ENCODE measurements at places on chromosomes 1 and 21.

GRCh38 chr1:10629816-10630571, 155.2 kb downstream of the PEX14 start:
- DNase-seq: no peak

GRCh38 chr21:46549650-46550049, 55.2 kb downstream of the S100B start:
- no peak for DNase-seq

- DNase-seq: no peak
These were observed 45.3 kb downstream of the TIAM1 start for GRCh38 chr21:31298618-31299269.

DNA sequence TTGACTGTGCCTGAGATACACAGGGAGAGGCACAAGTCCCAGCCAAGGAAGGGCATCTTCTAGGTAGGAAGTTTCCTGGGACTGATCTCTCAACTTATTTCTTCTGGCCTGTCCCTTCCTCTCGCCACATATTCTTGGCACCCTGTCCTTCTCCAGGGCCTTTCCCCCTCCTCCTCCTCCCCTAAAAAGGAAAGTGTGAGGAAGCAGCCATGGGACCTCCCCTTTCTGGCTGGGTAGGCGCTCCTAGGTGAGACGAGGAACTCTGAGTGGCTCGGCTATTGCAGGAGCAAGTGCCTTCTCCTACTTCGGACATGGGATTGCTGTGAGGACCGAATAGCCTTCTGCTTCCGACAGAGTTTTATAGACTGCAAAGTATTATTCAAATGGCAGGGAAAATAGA, 15.5 kb upstream of the MTARC2 start:
- no peak for DNase-seq

DNA sequence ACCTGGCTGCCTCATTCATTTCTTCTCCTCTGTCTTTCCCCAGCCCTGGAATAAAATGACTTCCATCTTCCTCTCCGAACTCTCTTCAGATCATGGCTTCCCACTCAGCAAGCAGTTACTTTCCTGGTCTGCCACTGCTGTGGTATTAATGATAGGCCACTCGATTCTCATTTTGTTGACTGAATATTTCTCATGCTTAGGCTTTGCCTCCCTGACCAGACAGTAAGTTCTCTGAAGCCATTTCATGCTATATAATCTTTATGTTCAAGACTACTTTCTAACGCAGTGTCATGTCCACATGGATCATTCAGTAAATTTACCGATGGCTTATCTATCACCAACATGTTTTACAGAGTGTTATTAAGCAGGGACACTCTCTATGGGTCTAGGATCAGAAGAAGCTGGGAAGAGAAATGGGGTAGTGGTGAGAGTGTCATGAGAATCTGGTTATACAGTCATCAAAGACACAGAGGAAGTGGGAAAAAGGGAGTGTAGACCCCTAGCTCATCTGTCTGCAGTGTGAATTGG, 20.6 kb downstream of the RUNX1 start:
- no peak for DNase-seq

GRCh38 chr1:70003211-70003908, 202.0 kb downstream of the LRRC40 start:
- no peak for DNase-seq

DNA sequence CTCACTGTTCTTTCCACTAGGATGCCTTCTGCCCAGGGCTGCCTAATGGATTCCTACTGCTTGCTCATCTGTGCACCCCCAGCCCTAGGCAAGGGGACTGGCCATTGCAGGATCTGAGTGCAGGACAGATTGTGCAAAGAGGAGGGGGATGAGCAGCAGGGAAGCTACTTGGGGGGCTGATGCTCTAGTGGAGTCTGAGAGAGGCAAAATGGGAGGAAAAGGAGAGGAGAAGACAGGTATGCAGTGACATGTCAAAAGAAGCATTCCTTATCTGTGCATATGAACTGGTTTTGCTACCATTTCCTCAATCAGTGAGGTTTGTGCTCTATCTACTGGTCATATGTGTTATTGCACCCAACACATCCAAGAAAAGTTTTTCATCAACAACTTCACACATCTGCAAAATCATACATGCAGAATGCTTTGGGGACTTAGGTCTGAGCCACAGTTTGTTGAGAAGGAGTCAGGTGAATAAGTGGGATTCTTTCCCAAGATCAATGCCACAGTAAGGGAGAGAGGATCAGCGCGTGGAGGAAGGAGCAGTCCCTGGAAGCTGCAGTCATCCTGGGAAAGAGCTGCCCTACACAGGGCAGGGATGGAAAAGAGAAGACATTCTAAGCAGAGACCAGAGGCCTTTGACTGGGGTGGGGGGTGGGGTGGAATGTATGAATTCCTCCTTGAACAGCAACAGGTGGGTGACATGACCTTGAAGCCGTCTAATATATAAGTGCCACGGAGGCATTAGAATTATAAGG, 14.4 kb downstream of the SLC5A9 start:
- peak; percentile 36 for DNase-seq

DNA sequence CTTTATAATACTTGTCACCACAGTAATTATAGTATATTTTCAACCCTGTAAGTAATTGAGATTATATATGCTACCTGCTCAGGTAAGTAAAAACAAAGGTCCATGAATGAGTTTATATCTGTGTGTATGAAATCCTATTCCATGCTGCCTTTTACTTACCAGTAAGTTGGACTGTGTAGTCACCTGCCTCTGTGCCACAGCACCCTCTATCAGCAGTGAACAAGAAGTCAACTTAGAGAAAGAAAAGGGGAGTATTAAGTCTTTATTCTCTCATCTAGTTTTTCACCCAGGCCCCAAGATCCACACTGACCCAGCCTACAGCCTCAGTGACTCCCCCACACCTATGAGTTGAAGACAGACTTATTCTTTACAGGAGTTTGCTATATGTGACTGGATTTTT, 36.9 kb upstream of the IFI16 start:
- DNase-seq: no peak

DNA sequence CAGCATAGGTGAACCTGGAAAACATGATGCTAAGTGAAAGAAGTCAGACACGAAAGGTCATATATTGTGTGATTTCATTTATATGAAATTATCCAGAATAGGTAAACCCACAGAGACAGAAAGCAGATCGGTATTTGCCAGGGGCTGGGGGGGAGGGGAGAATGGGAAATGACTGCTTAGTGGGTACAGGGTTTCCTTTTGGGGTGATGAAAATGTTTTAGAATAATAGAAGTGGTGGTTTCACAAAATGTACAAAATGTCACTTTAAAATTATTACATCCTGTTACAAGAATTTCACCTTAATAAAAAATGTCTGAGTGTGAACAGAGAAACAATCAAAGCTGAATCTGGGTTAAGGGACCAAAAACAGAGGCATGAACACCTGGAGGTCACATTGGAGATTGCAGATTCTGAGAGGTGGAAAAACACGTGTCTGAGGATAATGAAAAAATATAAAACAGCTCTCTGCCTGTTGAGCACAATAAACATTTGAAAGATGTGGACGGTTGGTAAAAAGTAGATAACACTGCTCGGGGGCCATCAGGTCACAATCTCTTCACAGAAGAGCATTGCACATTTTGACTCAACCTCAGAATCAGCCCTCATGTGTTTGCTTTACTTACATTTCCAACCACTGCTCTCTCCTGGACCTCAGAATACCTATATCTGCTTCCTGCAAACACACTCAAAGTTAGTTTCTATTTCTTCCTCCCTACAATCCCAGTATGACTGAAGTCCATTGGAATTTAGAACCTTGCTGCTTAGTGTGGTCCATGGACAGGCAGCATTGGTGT, 3.2 kb downstream of the SLAMF6 start:
- DNase-seq: no peak

DNA sequence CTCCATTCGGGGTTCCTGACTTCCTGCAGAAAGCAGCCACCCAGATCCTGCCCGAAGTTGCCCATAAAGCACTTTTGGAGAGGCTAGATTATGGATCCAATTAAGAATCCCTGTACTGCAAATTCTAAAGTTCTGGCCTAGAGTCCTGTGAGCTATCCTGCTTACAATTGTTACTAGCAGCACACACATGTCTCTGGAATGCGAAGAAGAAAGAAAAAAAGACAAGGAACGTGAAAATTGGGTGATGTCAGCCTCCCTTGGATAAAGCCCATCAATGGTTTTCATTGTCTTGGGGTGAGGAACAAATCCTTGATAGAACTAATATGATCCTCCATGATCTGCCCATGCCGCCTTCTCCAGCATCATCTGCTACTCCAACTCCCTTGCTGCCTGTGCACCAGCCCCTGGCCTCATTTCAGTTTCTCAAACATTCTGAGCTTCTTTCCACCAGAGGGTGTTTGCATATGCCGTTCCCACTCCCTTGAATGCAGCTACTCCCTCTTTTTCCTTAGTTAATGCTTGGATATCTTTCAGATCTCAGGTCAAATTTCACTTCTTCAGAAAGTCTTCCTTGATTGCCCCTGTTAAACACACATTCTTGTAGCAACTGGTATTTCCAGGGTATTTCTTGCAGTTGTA, 94.0 kb downstream of the ST6GALNAC5 start:
- no peak for DNase-seq

DNA sequence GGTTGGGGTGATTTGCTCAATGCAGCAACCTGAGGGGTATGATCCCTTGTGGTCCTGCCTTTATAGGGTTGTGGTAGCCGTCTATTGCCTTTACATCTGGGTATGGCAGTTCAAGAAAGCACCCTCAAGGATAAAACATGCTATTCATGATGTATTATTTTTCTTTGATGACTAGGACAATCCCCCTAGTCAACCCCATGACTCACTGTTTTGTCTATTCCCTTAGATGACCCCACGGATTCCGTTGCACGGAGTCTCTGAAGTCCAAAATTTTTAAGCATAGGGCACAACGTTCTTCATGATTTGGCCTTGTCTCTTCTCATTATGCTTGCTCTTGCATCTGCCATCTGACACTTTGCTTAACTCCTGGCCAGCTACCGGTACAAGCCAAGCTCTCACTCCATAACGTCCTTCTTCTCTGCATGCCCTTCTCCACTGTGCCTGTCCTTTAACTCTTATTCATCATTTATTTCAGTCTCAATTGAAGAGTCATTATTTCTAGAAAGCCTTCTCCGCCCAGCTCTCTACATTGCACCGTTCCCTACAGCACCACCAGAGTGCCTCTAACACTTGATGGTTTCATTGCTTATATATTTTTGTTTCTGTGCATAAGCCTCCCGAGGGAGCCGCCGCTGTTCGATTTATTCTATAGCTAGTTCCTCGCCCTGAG, 838 bp upstream of the DISP1 start:
- DNase-seq: peak; percentile 58

GRCh38 chr1:11833497-11833896, 14.1 kb downstream of the NPPA start:
- no peak for DNase-seq
